ENCODE measurements at places on chromosomes 12 and 14.

DNA sequence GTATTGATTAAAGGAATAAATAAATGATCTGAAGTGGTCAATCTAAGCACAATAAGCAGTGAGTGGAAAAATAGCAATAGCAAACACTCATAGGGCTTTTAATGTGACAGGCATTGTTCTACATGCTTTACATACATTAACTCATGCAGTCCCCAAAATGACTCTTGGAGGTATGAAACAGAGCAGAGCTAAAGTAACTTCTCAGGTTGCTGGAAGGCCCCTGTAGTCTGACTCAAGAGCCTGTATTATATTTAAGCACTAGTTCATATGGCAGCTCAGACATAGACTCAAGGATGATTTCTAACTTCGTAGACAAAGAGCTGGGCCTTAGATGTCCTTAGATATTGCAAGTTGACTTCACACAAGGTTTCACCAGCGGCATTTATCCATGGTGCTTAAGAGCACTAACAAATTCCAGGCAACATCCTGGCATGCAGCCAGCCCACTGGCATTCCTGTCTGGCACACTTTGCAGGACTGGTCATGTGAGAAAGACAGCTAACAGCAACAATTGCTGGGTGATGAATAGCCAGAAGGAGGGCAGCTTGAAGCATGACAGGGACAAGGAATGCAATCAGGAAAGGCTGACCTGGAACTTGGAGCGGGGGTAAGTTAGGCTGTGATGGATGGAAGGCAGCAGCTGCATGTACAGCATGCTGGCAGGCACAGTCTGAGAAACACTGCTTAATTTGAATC, 22.9 kb upstream of the KTN1 start:
- no peak for DNase-seq

- DNase-seq, result no peak
These were observed 21.8 kb downstream of the VASH1 start for GRCh38 chr14:76782885-76783566.

- DNase-seq, result no peak
These were observed at the start of gene IL25 for GRCh38 chr14:23372509-23372908. TSS of gene IL25 (plus strand) at chr14:23372809.

DNA sequence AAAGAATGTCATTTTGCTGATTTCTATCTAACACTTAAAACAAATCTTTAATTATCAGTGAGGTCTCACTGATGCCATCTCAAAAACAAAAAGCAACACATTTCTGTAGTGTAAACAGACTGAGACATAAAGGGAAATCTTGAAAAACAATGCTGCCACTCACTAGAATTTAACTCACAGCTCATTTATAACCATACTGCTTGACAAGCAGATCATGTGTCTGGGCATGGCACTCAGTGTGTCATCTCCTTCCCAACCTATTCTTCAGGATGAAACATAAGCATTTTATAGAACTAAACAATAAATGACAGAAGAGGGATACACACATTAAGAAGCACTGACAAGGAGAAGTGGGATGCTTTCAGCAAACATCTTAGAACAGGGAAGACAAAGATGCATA, 22.4 kb downstream of the ATF7 start:
- no peak for DNase-seq

DNA sequence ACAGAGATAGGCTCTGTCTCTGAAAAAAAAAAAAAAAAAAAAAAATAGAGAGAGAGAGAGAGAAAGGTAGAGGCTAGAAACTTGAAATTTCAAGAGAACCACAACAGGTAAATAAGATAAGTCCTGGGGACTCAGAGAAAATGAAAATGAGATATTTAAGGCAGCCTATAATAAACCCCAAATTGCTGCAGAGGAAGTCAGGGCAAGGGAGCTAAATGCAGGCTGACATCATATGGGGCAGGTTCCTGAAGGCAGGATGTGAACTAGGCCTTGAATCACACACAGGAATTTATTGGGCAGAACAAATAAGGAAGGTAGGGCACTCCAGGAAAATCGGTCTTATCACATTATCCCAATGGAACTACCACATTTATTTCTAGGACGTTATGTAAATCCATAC, 54.9 kb upstream of the NUDT4 start:
- no peak for DNase-seq

- DNase-seq, result peak; percentile 41
These were observed 138.0 kb downstream of the ASCL4 start for GRCh38 chr12:107912421-107913004.

DNA sequence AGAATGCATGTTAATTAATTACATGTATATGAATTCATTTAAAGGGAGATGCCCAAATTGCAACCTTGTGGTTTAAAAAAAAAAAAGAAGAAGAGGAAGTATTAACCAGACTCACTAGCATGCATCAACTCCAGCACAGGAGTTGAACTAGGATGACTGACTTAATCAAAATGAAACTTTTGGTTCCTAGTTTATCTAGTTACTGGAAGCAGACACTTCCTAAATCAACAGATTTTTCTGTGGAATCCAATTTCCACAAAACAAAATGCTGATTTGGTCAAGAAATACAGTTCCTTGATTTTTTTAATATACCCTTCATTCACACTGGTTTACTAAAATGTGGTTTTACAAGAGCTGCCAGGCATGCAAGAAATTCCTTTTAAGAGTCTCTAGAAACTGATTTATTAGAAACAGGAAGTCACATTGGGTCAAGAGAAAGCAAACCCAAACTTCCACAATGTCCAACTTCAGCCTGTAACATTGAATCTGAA, 41.6 kb downstream of the ITPR2 start:
- DNase-seq, result no peak

DNA sequence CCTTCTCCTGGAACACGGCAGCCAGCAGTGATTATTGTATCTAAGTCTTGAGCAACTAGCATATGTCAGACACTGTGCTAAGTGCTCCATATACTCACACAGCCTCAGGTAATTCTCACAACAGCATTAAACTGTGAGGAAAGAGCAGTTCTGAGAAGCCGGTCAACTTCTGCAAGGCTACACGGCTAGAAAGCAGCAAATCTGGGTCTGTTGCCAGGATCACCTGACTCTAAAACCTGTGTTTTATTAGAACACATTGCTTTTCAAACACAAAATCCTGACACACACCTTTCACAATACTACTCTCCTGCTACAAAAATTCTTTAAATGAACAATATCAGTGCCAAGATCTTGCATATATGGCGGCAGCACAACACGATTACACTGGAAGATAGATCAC, 49.8 kb upstream of the CRACR2A start:
- DNase-seq, result no peak

- no peak for DNase-seq
These were observed 9.8 kb upstream of the ZNF385A start for GRCh38 chr12:54394281-54394719.

- DNase-seq, result no peak
These were observed 56.9 kb downstream of the ACTN1 start for GRCh38 chr14:68922201-68922621.

- no peak for DNase-seq
These were observed 16.1 kb downstream of the GRIP1 start for GRCh38 chr12:66662729-66663128.

- no peak for DNase-seq
These were observed 31.3 kb upstream of the SMUG1 start for GRCh38 chr12:54220092-54220557.

- DNase-seq, result no peak
These were observed 396.7 kb upstream of the PDE3A start for GRCh38 chr12:19971361-19972280.

- DNase-seq, result no peak
These were observed 53.1 kb downstream of the CNTN1 start for GRCh38 chr12:40745386-40745785.

GRCh38 chr12:2057041-2057794, 4.4 kb downstream of the CACNA1C start:
- no peak for DNase-seq

- DNase-seq, result no peak
These were observed 47.9 kb downstream of the GTF2A1 start for GRCh38 chr14:81172881-81173280.

GRCh38 chr12:9605483-9605882, 2.2 kb downstream of the KLRB1 start:
- no peak for DNase-seq

- no peak for DNase-seq
These were observed 130.7 kb downstream of the OTOGL start for GRCh38 chr12:80230068-80230467.

- no peak for DNase-seq
These were observed 5.4 kb upstream of the NR4A1 start for GRCh38 chr12:52045794-52046199.

DNA sequence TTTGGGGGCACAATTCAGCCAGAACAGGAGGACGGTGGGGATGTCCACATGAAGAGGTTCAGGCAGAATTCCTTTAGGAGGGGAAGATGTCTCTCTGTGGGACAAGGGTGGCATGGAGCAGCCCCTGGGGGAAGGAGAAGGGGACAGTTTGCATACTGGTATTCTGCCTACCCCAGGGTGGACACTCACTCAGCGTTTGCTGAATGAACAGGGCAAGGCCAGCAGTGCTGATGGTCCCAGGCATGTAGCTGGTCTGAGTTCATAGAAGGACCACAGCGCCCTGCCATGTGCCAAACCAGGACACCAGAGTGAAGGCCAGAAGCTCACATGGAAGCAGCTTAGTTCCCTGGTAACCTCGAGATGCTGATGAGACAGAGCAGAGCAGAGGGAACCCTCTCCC, 5.4 kb downstream of the SERPINA5 start:
- no peak for DNase-seq

DNA sequence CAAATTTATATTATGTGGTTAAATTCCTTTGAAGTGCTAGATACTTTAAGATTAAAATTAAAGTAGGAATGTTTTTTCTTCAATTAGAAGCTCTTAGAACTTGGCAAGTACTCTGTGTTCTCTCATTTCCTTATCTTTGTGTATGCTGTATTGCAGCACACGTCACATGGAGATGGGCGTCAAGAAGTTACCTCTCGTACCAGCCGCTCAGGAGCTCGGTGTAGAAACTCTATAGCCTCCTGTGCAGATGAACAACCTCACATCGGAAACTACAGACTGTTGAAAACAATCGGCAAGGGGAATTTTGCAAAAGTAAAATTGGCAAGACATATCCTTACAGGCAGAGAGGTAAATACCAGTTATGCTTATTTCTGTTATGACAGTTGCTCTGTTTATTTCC, 19.7 kb downstream of the MARK3 start:
- no peak for DNase-seq

DNA sequence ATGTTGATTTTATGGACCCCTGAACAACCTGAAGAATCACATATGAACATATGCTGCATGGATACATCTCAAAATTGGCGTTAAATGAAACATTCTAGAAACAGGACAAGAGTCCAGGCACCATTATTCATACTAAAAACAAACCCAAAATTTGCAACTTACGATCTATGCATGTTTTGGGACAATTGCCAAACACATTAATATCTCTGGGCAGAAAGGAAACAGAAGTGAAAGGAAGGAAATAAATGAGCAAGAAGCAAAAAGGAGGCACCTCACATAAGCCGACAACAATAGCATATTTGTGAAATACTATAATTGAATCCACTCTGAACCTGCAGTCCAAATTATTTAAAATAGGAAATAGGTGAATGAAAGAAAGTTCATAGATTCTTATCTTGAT, 1505.3 kb downstream of the AACS start:
- DNase-seq, result no peak

DNA sequence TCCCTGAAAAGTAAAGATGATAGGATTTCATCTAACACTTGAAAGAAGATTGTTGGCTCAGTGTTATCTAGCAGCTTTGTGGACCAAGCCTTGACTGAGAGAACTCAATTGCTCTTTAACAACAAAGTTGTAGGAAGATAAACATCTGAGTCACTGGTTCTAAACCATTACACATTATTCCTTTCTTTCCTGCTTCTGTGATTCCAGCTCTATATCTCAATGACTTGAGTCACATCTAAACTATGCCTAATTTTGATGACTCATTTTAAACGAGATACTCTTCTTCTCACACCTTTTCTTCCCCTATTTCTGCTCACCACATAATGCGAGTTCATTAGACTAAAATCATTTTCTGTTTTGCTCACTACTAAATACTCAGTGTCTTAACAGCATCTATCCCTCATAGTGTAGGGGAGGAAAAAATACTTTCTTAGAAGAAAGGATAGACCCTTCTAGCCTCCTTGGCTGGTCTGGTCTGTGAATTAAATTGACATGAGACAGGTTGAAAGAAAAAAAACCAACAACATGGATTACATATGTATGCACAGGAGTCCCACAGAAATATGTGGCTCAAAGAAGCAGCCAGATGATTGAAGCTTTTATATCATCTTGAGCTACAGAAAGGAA, 201.4 kb downstream of the C12orf50 start:
- DNase-seq, result no peak

GRCh38 chr14:76773956-76774820, 12.9 kb downstream of the VASH1 start:
- no peak for DNase-seq

- no peak for DNase-seq
These were observed 28.8 kb upstream of the BHLHE41 start for GRCh38 chr12:26153421-26154154.

DNA sequence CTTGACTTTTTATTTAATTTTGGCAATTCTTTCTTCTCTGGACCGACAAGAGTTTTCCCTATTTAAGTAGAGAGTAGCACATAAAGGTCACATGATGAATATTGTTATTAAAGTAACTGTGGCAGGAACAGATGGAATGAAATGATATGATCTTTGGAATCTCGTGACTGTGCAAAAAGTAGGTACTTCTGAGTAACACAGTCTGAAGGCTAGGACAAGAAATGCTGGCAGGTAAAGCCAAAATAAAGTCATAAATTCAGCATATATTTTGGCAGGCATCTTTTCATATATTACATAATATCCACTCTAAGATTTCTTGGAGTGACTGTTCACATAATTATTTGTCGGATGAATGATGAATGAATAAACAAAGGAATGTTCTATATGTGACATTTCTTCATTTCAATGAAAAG, 121.4 kb downstream of the EFCAB11 start:
- no peak for DNase-seq

GRCh38 chr12:122499991-122500684, 594 bp downstream of the ZCCHC8 start:
- peak; percentile 16 for DNase-seq

DNA sequence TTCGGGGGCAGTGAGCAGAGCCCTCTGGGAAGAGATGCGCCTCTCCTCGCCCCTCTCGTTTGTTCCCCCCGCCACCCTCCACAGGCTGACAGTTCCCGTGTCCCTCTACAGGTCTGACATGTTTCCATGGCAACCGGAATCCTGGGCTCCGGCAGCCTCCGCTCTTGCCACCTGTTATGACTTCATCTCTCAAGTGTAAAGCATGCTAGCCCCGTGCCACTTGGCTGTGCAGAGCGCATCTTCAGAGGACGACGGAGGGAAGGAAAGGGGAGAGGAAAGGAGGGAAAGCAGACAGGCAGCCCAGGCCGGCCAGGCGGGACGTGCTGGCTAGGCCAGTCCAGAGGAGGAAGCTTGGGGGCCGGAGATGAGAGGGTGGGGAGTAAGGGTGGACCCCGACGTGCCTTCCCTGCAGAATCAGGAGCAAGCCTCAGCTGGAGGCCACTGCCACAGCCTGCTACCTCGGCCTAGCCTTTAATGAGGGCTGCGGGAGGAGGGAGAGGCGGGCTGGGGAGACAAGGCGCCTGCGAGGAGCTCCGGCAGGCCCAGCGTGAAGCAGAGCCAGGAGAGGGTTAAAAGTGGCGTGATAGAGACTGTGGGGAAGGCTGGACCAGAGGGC, 214.3 kb downstream of the DPF3 start:
- no peak for DNase-seq

Measured in stimulated activated CD8-positive, alpha-beta memory T cell treated with anti-CD3 and anti-CD28 coated beads, Interleukin-7, amount 100 ng/mL, for 48 hours (primary cell).